ENCODE measurements at places on chromosomes 5 and 9.

DNA sequence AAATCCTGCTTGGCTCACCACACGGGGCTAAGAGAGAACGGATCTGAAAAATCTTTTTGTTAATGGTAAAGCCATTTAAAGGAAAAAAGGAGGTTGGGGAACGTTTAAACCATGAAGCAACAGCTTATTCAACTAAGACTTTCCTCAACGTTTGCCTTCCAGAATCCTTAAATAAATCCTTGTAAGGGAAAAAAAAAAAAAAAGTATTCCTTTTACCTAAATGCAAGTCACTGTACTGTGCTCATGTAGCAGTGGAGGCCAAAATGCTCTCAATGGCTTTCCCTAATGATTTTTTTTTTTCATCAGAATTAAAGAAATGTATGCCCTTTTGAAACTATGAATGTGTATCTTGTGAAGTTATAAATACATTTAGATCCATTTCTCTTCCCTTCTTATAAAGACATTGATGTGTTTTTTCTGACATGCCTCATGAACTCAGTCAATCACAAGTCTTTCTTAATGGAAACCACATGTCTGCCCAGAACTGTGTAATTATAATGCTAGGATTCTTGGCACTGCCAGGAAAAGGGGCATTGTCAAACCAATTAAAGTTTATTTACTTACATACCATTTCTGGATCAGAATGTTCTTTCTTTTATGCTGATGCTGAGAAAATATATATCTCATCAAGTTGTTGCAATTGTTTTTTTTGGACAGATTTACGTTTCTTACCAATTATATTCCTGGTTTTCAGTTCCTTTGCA lies 107.5 kb downstream of the EBF1 start:
- DNase-seq, result no peak

DNA sequence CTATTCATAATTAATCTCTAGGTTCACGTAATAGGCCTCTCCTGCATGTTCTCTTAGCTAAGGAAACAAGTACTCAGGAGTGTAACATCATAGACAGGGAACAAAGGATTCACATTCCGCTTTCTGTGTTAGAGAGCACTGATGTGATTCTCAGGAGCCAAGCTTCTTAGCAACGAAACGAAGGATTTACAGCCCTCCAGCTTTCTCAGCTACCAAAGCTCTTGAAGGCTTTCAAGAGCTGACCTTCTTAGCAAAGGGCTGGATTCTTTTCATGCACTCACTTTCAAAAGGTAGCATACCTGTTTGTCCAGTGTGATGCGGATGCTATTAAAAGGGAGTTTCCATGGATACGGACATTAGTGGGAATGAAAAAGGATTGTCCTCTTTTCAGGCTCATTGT lies 107.4 kb downstream of the TUSC1 start:
- DNase-seq, result no peak

GRCh38 chr5:170738840-170739239 lies 44.7 kb upstream of the GABRP start:
- no peak for DNase-seq

DNA sequence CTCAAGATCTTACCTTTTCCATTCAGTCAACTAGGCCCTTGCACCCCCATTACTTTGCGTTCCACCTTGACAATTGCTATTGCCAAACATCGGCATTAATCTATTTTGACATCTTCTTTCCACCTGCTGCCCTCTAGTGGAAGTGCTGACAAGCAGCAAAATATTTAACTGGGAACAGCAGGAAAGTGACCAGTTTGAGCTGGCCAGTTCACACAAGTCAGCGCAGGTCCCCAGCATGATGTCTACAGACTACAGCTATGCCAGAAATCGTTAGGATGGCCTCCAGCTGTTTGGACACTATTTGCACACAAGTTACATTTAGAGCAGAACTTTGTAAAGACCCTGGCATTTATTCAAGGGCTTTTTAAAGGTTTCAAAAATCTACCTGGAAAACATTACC lies 160.1 kb downstream of the GHR start:
- peak; percentile 62 for DNase-seq

Measured in common myeloid progenitor, CD34-positive (primary cell).